ENCODE measurements at places on chromosomes 13 and 19.

- DNase-seq, result no peak
These were observed 10.7 kb downstream of the ELF1 start for GRCh38 chr13:41008349-41008980.

GRCh38 chr19:7145494-7145893, 76.0 kb downstream of the ZNF557 start:
- DNase-seq, result no peak

DNA sequence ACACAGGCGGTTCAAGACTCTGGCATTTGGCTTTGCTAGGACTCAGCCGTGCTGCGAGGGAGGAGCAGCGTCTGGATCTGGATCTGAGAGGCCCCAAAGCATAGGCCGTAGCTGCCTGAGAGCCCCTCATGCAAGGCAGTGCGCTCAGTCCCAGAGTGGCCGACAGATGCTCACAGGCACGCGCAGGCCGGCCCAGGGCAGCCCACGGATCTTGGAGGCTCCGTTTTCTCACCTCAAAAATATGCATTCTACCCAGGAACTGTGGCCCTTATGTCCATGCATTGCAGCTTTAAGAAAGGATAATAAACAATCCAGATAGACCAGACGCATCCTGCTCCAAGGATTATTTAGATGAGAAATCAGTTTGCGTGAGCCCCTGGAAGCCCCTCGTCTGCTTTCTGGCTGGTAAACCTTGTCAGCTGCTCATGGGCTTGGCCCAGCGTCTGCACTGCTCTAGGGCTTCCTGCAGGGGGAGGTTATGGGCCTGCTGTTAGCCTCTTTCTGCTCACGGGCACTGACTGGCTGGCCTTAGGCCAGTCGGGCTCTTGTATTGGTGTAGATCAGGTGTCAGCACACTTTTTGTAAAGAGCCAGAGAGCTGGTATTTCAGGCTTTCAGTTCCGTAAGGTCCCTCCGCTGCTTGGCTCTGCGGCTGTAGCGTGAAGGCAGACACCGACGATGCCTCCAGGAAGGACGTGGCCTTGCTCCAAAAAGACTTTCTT, 24.2 kb downstream of the TEX29 start:
- DNase-seq, result no peak

DNA sequence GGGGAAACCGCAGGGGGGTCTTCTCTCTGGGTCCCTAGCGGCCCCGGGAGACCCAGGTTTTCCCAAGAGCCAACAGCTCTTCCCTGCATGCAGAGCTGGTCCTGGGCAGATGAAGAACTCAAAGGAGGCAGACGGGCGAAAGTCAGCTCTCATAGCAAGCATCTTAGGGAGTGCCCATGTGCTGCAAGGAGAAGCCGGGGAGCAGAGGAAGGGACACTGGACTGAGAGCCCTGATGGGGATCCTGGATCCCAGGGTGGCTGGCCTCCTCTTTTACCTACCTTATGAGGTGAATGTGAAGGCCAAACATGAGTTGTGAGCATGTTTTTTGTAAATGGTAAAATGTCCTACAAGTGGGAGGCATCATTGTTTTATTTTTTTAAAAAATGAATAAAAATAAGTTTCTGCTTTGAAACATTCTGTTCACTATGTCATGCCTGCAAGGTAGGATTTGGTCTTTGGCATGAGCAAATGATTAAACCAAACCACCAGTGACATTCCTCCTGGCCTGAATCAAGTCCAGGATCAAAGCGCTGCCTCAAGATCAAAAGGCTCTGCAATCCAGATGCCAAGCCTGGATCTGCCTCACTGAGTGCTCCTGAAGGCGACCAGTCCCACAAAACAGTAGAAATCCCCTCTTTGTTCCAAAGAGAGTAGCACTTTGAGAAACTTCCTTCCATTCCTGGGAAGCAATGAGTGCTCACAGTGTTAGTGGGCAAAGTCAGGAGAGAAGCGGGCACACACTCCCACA, 92.2 kb upstream of the SERP2 start:
- no peak for DNase-seq

DNA sequence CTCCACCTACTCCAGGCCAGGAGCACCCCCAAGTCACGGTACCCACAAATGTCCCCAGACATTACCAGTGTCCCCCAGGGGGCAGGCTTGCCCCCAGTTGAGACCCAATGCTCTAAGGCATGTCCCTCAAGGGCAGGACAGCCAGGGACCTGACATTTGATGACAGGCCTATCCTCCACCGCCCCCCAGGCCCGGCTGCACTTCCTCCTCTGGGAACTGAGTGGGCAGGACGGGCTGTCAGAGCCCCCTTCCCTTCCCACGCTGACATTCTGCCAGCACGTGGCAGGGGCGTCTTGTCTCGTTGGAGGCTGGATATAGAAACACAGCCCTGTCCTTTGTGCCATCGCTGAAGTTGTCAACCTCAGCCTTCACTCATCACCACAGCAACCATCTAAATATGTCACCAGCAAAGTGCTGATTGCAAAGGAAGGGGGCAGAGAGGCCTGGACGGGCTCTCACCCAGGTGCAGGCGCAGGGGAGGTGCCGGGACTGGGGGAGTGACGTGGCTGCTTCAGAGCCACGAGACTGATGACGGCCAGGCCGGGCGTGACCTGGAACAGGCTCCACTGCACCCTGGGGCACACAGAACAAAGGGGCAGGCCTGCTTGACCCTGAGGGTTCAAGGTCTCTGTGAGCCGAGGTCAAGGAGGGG, 38.4 kb downstream of the GNG7 start:
- DNase-seq, result no peak

DNA sequence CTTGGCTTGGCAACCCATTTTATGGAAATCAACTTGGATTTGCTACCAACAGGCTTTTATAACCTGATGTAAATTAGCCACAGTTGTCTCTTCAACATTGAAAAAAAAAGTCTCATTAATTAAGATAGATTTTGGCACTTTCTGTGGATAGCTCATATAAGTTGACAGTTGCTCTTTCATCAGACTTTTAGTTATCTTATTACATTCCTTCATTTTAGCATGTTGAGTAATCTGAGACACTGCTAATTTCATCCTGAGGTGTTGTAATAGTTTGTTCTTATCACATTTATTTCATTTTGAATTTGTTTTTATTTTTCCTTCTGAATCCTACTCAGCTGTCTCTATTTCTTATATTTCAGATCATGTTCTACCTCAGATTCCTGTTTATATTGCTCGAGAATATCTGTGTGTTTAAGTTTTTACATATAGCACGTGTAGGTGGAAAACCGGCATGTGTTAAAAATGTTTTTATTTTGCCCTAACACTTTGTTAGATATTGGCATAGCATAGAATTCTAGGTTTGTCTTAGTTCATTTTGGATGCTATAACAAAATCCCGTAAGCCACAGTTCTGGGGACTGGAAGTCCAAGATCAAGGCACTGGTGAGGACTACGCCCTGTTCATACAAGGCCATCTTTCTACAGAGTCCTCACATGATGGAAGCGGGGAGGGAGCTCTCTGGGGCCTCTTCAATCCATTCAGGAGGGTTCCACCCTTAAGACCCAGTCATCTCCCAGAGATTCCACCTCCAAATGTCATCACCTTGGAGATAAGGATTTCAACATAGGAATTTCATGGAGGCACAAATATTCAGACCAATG, 239.4 kb downstream of the COL4A1 start:
- DNase-seq, result no peak

- DNase-seq, result no peak
These were observed 265.2 kb upstream of the SGCG start for GRCh38 chr13:22915442-22916082.

GRCh38 chr13:21233086-21233485, 56.6 kb downstream of the MRPL57 start:
- no peak for DNase-seq

GRCh38 chr19:41755328-41755913, at the start of gene CEACAM6:
Gene CEACAM6 (plus strand): TSS chr19:41755530. CDS start chr19:41755639, 109 bp downstream.
- DNase-seq, result no peak

DNA sequence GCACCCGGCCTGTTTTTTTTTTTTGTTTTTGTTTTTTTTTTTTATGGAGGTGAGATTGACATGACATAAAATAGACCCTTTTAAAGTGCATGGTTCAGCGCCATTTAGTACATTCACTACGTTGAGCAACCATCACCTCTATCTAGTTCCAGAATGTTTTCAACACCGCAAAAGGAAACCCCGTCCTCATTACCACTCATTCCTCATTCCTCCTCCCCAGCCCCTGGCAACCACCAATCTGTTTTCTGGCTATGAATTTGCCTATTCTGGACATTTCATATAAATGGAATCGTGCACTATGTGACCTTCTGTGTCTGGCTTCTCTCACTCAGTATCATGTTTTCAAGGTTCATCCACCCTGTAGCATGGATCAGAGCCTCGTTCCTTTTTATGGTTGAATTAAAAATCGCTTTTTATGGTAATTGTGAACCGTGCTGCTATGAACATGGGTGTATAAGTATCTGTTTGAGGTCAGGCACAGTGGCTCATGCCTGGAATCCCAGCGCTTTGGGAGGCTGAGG, 9.9 kb upstream of the ADGRE5 start:
- DNase-seq, result no peak

GRCh38 chr13:41085961-41086585, 24.8 kb downstream of the WBP4 start:
- DNase-seq, result no peak

- DNase-seq, result no peak
These were observed 7.9 kb upstream of the ARHGAP33 start for GRCh38 chr19:35767288-35768081.

- DNase-seq, result no peak
These were observed 420 bp upstream of the FSD1 start for GRCh38 chr19:4303819-4304537.

GRCh38 chr13:40063278-40063698, 407.8 kb downstream of the COG6 start:
- no peak for DNase-seq

DNA sequence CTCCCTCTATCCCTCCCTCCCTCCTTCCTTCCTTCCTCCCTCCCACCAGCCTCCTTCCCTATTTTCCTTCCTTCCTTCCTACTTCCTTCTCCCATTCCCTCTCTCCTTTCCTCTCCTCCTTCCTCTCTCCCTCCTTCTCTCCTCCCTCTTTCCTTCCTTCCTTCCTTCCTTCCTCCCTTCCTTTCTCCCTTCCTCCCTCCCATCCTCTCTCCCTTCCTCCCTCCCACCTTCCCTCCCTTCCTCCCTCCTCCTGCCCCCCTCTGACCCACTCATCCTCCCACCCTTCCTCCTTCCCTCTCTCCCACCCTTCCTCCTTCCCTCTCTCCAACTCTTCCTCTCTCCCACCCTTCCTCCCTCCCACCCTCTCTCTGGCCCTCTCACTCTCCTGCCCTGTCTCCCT, 132.1 kb downstream of the ZNF536 start:
- DNase-seq, result no peak

DNA sequence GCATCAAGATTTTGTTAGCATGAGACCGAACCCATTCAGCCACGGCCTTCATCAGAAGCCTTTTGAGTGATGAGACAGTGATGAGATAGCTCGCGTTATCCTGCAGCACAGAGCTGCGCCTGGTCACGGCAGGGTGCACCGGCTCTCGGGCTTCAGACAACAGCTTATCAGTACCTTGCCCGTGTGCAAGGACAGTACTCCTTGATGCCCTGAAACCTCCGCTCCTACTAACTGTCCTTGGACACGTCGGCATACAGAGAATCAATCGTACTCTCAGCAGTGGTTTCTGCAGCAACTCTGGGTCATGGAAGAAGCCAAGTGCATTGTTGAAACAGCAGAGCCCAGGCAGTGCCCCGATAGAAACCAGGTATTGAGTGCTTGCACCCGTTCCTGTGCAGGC, 40.7 kb downstream of the IRS2 start:
- no peak for DNase-seq

- DNase-seq, result no peak
These were observed 6.8 kb downstream of the CSNK1G2 start for GRCh38 chr19:1947651-1948209.

DNA sequence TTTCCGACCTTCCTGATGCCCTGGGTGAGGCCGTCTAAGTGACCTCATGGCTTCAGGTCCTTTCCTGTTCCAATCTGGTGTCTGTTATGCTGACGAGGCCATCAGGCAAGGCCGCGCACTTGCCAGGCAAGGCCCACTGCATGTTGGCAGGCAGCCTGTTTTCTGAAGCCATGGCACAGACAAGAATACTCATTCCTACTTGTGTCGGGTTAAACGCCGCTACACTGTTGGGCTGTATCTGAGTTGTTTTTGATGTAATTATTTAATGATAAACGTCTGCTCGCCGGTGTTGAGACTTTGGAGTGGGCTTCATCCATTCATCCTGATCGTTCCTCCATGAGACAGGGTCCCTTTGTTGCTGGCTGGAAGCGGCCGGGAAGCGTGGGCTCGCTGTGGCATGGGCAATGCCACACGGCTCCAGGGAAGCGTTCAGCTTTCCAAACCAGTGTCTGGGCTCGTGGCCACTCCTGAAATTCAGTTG, 92.1 kb downstream of the ATP11A start:
- no peak for DNase-seq

GRCh38 chr19:48661711-48662090, 11.1 kb downstream of the NTN5 start:
- no peak for DNase-seq

DNA sequence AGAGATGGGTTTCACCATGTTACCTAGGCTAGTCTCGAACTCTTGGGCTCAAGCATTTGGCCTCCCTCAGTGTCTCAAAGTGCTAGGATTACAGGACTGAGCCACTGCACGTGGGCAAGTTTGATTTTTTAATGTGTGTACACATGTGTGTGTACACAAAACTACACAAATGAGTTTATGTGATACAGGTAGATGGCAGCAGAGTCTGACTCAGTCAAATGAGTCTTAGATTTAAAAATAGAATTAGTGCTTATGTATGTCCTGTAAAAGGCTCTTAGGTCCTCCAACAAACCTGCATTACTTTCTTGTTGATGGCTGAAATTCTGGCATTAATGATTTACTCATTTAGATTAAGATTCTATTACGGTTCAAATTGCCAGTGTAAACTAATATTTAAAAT, 293.7 kb downstream of the PCDH17 start:
- no peak for DNase-seq

DNA sequence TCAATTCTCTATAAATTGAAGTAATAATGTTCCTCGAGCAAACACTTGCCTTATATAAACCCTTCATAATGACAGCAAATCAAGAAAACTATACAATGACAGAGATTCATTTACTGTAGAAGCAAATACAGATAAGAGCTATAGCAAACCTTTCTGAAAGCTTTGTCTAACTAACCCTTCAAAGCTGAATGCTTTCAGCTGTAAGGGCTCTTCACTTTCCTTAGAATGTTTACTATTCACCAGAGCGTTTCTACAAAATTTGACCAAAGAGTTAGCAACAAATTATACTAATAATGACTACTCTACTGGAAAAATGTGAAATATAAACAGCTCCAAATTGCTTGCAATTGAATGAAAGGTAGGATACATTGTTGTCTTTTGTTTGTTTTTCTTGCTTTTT, 218.1 kb downstream of the SLITRK5 start:
- no peak for DNase-seq

GRCh38 chr13:24725379-24725778, 38.6 kb upstream of the RNF17 start:
- DNase-seq, result no peak

- no peak for DNase-seq
These were observed 59.9 kb downstream of the TBC1D4 start for GRCh38 chr13:75422028-75422427.

All from CD4-positive, alpha-beta T cell treated with Interleukin-15 for 4 hours (primary cell).